ENCODE measurements at places on chromosomes 4 and X.

DNA sequence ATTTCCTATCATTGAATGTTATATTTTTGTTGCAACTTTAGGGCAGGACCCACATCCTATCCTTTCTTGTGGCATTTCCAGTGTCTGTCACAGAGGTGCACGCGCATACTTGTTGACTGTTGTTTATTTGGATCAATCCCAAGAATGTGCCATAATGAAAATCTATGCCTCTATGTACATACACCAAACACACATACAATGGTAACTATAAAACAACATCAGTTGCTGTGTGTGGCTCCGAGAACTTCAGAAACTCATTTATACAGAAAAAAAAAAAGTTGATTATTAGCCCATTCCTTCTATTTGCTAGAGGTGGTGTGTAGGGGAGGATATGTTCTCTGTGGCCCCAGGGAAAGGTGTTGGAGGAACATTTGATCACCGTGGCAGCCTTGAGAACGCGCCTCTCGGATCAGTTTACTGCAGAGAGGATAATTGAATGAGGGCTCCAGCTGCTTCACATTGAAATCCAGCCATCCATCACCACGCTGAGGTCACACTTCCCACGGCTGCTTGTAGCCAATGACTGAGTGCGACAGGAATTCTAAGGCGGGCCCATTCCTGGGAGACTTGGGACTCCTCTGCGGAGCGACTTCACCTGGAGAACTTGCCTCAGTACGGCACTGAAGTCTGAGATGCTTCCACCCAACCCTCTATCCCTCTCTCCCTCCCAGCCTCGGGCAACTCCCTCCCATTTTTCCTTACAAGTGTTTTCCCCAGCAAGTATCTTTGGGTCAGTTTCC is 19.5 kb downstream of the SMPX start:
- DNase-seq = no peak

DNA sequence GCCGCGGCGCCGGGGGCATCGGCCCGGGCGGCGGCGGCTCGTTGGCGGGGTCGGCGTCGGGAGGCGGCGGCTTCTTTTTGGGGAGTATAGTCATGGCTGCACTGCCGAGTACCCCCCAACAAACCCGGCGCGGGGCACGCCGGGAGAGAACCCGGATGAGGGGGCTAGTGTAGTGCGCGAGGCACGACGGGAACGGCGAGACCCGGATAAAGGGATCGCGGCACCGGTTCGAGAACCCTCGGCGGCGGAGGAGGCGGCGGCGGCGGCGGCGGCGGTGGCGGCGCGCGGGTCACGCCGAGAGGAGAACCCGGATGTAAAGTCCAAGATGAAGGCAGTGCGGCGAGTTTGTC is at the start of gene OTUD5:
Gene OTUD5, minus strand, starts transcription at position 131 of the 350 bp plus-strand sequence. Its CDS starts 37 bp downstream, at position 94.
- DNase-seq = no peak

GRCh38 chr4:4416981-4417380 is 30.1 kb downstream of the NSG1 start:
- no peak for DNase-seq

GRCh38 chr4:82436130-82436529 is 5.7 kb downstream of the ENOPH1 start:
- DNase-seq = no peak

GRCh38 chr4:132026166-132026565 is 1122.9 kb upstream of the PCDH10 start:
- no peak for DNase-seq

DNA sequence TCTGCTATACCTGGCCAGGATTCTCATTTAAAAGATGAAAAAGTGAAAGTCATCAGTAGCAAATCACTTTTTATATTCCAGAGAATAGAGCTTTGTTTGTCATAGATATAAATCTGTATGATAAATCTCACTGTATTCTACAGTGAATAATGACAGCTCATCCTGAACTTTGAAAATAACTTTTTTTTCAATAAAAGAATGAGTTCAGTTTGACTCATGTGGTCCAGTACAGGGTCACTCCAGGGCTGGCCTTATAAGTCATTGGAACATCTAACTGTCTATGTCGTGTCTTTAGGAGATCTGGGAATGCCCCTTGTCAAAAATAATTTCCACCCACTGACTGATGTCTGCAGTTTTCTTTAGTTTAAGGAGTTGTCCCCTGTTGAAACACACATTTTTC is 18.5 kb upstream of the CXCL8 start:
- DNase-seq = peak; percentile 76

GRCh38 chr4:95181243-95181995 is 367.4 kb downstream of the UNC5C start:
- peak; percentile 57 for DNase-seq

GRCh38 chr4:147547314-147548056 is 66.6 kb downstream of the EDNRA start:
- peak; percentile 58 for DNase-seq

GRCh38 chr4:112284166-112284565 is 1.5 kb downstream of the TIFA start:
- peak; percentile 41 for DNase-seq

- DNase-seq = no peak
These were observed 49.9 kb upstream of the TMEM184C start for GRCh38 chr4:147567276-147567675.

GRCh38 chr4:112031712-112032328 is 113.4 kb upstream of the FAM241A start:
- peak; percentile 64 for DNase-seq

- DNase-seq = no peak
These were observed 58.0 kb upstream of the SHOX start for GRCh38 chrX:572538-573124.

DNA sequence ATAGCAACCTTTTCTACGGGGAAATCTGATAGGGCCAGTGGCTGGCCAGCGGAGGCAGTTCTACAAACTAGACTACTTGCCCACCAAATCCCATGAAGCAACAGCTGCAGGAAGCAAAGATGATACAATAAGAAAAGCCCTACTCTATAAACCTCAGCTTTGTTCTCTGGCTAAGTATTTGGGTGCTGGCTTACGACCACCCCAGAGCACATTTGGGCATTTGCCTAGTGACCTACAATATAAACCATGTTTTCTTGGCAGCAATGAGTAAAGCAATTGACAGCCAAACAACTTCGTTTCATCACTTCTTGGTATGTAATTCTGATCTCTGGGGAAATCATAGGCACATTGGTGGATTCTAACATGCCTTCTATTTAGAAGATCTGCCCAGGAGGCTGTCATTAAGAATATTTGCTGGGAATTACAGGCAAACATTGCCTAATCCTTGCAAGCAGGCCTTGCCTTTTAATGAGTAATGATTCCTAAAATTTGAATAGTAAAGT is 7.5 kb upstream of the LHFPL1 start:
- no peak for DNase-seq

GRCh38 chr4:25527034-25527433 is 128.6 kb upstream of the SLC34A2 start:
- DNase-seq = no peak

DNA sequence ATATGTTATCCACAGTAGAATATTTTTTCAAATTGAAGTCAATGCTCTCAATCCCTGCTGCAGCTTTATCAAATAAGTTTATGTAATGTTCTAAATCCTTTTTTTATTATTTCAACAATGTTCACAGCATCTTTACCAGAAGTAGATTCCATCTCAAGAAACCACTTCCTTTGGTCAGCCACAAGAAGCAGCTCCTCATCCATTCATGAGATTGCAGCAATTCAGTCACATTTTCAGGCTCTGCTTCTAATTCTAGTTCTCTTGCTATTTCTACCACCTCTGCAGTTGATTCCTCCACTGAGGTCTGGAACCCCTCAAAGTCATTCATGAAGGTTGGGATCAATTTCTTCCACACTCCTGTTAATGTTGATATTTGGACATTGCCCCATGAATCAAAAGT is 2301.3 kb upstream of the TENM3 start:
- DNase-seq = no peak

DNA sequence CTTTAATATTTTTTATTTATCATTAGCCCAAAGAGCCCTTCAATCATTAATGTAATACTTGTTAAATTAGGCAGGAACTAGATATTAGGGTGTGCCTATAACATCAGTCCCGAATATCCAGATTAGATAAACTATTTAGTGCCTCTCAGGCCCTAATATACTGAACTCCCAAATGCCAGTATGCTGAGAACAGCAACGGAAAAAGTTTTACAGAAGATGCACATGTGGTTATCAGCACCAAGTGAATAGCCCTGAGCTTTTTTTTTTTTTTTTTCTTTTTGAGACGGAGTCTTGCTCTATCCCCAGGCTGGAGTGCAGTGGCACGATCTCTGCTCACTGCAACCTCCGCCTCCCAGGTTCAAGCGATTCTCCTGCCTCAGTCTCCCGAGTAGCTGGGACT is 13.0 kb upstream of the ELF2 start:
- DNase-seq = no peak

- no peak for DNase-seq
These were observed 6.9 kb downstream of the CLCN3 start for GRCh38 chr4:169627307-169627706.

DNA sequence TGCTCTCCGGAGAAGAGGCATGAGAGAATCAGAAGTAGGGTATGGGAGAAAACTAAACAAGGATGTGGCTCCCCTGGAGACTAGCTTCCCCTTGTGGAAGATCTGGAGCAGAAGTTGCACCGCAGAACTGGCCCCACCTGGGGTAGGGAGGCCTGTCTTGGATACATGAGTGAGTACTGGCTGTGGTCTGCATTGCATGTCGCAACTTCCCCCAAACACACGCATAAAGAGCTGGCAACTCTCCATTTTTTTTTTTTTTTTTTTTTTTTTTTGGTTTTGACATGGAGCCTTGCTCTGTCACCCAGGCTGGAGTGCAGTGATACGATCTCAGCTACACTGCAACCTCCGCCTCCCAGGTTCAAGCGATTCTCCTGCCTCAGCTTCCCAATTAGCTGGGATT is 119.9 kb downstream of the EGF start:
- no peak for DNase-seq

- no peak for DNase-seq
These were observed 196.2 kb upstream of the TENT5D start for GRCh38 chrX:80223982-80224579.

DNA sequence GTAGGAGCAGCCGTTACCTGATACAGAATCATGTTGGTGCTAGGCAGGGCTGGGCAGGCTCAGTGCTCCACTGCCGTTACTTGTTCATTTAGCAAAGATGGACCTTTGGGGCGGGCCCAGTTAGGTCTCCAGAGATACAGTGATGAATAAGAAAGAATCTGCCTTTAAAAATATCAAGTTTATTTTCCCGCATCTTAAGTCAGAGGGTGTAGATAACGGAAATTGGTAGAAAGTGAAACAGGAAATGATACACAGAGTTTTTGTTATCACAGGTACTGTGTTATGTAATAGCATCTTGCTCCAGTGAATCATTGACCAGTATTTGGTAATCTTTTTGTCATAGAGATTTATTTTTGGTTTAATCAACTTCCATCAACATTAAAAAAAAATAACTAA is 5.5 kb downstream of the TMEM131L start:
- DNase-seq = no peak
